Activated T-cell treated with anti-CD3 and anti-CD28 coated beads for 4 hours (primary cell): ENCODE measurements at places on chromosomes 2 and 18.
A peak's percentile ranks its signal among the peaks of the same experiment; 100 is the strongest.

- DNase-seq: no peak
Measured at GRCh38 chr2:65716698-65717097, 284.3 kb upstream of the SPRED2 start.

DNA sequence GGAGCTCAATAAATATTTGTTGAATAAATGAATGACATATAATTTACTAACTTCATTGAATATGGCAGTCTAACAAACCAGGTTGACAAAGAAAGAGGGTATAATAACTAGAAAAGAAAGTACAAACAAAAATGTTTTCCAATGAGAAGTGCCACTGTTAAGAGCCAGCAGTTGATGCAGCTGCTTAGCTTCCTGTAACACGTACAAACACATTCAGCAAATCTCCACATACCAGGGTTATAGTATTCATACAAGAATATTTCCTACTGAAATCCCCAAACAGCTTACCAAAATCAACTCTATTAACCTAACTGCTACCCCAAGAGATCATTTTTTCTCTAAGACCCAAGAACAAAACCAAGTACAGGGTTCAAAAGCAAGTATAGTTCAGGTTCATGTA is 77.7 kb downstream of the THADA start:
- DNase-seq: no peak

- DNase-seq: no peak
Measured at GRCh38 chr2:28401411-28401810, 8.8 kb downstream of the FOSL2 start.

GRCh38 chr18:74608681-74609080 is 11.0 kb downstream of the ZNF407 start:
- no peak for DNase-seq

DNA sequence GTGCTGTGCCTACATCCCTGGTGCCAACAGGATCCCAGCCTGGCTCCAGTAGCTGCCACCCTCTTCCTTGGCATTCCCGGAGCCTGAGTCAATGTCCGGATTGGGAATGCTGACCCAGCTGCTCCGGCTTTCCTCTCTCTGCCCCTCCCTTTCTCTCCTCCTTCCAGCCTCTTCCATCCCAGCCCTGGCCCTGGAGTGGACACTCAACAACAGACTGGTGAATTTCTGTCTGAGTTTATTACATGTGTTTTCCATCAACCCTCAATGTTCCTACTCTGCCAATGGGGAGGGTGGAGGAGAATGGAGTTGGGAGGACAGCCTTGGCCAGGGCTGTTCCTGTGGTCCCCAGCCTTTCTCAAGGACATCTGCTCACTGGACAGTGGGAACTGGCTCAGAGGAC is 917 bp upstream of the PRKAG3 start:
- no peak for DNase-seq

GRCh38 chr2:11305958-11306357 is 38.5 kb downstream of the ROCK2 start:
- DNase-seq: no peak

GRCh38 chr18:38654946-38655345 is 1089.3 kb upstream of the CELF4 start:
- DNase-seq: no peak

- DNase-seq: no peak
Measured at GRCh38 chr2:205749078-205749477, 66.8 kb downstream of the NRP2 start.

- DNase-seq: no peak
Measured at GRCh38 chr2:235928751-235929370, 239.3 kb downstream of the GBX2 start.

DNA sequence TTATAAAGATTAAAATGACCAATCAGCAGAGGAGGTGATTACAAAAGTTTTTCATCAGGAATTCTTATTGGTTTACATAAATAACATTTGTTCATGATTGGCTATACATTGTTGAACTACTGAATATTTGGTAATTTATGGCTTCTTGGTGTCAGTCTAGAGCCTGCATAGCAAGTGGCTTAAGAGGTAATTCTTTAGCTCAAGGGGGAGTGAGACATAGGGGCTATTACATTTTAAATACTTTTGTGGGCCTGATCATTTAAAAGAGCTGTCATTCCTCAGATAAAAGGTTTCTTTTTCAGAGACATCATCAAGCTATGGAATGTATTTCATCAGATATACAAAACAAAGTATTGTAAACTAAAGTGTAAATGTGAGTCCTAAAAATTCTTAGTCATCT is 373.8 kb downstream of the EPHA4 start:
- DNase-seq: no peak

DNA sequence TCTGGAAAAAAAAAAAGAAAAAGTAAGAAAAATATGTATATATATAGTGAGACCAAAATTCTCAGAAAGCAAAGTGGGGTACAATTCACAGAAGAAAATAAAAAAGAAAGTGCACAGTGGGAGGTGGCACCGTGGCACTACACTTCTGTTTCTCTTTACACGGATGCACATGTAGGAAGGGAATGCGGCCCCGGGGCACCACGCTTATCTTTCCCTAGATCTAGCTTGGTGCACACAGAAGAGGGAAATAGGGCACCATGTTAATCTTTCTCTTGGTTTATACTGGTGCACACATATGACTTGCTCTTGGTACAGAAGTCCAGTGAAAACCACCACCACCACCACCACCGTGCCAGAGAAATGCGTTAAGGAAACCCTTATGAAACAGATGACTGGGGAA is 32.0 kb downstream of the EIPR1 start:
- no peak for DNase-seq

- peak; percentile 25 for DNase-seq
Measured at GRCh38 chr2:231545105-231545902, 15.1 kb upstream of the NMUR1 start.
